CD4-positive, alpha-beta T cell (primary cell): ENCODE measurements at places on chromosomes 4 and X.
A peak's percentile ranks its signal among the peaks of the same experiment; 100 is the strongest.

- no peak for DNase-seq
Observed at GRCh38 chr4:115090483-115091075, 22.8 kb downstream of the NDST4 start.

- no peak for DNase-seq
Observed at GRCh38 chrX:41022566-41022965, 62.7 kb upstream of the USP9X start.

GRCh38 chr4:119025420-119025819 is 110.2 kb upstream of the MYOZ2 start:
- no peak for DNase-seq

- DNase-seq, result no peak
Observed at GRCh38 chr4:145563293-145563985, 55.7 kb upstream of the MMAA start.

- no peak for DNase-seq
Observed at GRCh38 chr4:30865691-30866090, 145.5 kb downstream of the PCDH7 start.

GRCh38 chr4:106343865-106344646 is 24.5 kb downstream of the GIMD1 start:
- no peak for DNase-seq

- DNase-seq, result no peak
Observed at GRCh38 chrX:23732704-23733103, 10.4 kb downstream of the ACOT9 start.

DNA sequence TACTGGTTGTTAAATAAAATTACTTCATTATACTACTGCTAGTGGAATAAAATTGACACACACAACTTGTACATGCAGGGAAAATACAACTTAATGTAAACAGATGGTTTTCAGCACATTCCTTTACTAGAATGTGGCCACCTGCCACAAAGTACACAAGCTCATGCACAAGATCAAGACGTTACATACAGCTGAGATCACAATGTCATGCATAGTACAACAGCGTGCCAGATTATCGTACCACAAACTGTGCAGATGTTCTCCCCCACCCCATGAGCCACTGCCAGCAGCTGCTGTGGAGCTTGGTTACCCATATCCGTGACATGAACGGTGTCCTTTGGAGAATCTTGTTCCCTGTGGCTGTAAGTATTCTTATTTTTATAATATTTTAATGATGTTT is 27.7 kb downstream of the FBXO8 start:
- DNase-seq, result no peak

GRCh38 chr4:154164931-154165839 is 326.4 kb downstream of the DCHS2 start:
- DNase-seq, result no peak

GRCh38 chr4:145324161-145324560 is 143.8 kb upstream of the OTUD4 start:
- no peak for DNase-seq

GRCh38 chr4:152010710-152011079 is 249.9 kb upstream of the GATB start:
- DNase-seq, result peak; percentile 64

DNA sequence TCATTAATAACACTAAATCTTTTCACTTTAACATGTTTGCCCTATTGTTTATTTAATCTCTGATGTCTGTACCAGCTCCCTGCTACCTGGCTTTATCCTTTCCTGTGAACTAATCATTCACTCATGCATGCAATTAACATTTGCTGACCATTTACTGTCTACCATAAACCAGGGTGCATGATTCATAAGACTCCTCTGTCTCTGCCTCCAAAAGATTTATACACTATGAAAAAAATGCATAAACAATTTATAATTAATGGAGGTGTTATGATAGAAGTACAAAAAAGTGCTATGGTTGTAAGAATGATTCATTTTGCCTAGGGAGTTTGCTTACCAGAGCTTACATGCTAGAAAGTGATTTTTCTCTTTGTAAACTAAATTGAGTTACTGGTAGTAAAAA is 24.5 kb upstream of the CPEB2 start:
- no peak for DNase-seq

DNA sequence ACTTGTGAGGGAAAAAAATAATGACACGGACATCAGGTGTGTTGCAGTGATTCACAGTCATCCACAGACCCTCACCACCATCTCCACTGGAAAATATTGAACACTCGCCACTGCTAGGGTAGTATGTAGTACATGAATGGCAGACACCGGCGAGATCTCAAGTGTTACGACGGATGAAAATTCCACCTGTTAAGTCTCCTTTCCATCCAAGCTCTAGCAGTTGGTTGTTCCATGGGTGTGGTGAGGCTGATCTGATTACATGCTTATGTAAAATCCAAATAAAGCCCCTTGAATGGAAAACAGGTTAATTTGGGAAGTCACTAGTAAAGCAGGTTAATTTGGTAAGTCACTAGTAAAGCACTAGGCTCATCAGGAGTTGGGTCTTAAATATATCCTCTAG is 1.1 kb upstream of the ARMCX4 start:
- no peak for DNase-seq

GRCh38 chr4:124685851-124686250 is 26.7 kb downstream of the ANKRD50 start:
- DNase-seq, result no peak

- DNase-seq, result no peak
Observed at GRCh38 chr4:185805979-185806378, 6.0 kb downstream of the SORBS2 start.

DNA sequence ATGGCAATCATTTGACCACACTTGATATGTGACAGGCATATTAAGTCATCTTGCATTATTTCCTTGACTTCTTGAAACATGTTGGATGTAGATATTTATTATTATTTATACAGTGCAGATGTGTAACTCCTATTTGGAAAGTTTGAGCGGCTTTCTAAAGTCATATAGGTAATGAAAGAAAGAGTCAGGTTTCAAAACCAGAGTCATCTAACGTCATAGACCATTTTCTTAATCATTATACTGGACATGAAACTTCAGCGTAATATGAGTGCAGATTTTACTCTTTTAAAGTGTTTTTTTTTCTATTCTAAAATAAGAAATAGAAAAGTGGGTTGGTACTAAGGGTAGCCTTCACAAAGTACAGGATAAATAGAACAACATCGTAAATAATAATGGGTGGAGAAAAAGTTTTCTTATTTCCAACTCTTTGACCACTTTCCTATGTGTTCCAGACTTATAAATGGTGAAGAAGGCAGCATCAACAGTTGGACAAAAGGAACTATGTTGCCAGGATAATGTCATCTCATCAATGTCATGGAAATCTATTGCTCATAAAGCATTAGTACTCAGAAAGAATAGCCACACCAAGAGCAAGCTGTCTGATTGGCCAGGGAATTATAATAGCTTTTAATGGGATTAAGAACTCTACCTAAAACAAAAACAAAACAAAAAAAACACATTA is 108.0 kb upstream of the PCDH18 start:
- no peak for DNase-seq

GRCh38 chrX:67545036-67545821 is 1.4 kb downstream of the AR start:
- DNase-seq, result no peak

- DNase-seq, result no peak
Observed at GRCh38 chr4:15400981-15401671, 26.7 kb upstream of the C1QTNF7 start.

DNA sequence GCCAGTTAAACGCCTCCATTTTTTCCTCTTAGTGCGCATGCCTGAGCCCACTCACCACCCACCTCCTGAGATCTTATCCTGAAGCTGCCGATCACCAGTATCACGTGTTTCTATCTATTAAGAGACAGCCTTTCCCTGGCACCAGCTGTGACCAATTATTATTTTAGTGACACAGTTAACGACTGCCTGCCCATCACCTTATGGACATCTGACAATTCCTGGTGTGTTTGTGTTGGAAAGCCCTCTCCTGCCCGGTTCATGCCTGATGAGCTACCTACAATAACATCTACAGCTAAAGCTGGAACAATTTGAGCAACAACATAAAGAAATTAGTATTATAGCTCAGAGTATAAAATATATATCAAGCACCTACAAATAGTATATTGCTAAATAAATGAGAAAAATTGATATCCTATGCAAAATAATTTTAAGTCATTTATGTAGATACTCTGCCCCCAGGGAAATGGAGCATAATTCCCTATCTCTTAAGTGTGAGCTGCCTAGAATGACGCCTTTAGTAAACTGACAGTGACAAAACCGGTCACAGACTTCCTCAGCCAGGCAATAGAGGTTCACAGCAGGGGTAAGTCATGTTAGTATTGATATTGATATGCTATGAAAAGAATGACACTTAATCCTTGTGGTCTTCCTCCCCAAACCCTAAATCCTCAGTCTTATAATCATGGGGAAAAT is 862.2 kb downstream of the TRAM1L1 start:
- no peak for DNase-seq

DNA sequence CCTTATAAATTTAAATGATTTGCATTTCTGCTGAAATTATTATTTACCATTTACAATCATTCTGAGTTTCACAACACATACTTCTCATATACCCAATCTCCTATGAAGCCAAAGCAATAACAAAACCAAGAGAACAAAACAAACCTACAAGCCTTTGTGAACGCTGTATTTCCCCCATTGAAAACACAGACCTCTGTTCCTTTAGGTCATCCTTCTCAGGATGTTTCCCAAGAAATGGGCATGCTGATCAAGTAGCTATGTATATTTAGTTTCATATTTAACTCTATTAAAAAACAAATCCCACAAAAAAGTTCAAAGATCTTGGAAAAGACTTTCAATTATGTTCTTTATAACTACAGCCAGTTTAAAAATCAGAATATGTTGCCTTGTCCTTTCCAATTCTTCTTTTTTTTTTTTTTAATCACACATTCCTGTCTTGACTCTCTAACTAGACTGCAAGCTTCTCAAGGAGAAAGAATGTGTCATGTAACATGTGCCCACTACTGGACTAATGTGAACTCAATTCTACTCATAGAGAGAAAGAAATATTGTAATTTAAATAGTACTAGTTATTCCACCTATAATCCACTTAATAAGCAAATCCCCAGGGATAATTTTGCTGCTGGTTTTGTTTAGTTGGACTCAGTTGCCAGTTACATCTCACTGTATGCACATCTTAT is 84.3 kb upstream of the PRSS48 start:
- no peak for DNase-seq

DNA sequence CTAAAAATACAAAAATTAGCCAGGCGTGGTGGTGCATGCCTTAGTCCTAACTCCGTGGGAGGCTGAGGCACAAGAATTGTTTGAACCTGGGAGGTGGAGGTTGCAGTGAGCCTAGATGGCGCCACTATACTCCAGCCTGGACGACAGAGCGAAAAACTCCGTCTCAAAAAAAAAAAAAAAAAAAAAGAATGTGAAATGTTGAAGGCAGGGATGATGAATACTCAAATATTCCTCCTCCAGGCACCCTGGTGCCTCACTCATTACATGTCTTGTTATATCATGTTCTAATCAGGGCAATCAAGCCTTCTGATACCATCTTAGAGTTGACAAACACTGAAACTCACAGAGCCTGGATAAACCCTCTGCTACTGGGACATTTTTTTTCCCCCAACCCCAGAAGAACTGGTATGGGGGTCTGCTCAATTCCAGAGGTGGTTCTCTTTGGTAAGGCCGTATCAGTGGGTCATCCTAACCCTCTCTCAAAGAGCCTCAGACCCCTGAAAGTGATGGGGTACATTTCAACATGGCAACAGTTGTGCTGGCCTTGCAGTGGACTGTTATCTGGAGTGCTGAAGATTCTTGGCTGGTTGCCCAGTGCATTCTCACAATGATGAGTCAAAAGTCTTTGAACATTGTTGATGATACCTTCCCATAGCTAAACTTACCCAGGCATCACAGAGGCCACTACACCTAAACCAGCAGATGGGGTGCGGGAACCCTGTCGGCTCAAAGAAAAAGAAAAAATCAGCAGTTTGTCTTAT is 2.4 kb upstream of the SH3KBP1 start:
- peak; percentile 46 for DNase-seq

- DNase-seq, result no peak
Observed at GRCh38 chr4:188341428-188341827, 202.2 kb downstream of the TRIML1 start.

GRCh38 chr4:38316045-38316444 is 348.0 kb upstream of the KLF3 start:
- no peak for DNase-seq

GRCh38 chrX:3711331-3711917 is 2.0 kb downstream of the PRKX start:
- DNase-seq, result peak; percentile 19
